ENCODE measurements at places on chromosomes 6 and 20. TPM values are rescaled to one million over a fixed set of nuclear protein-coding genes. Genes with fewer than 3 reads are reported as not detected.

Gene APMAP
- 114 TPM for total RNA-seq

Gene EYA4
- under 0.01 TPM for total RNA-seq

Gene F13A1
- total RNA-seq, result not detected

Gene SCAND1
- total RNA-seq, result 52.3 TPM

Gene SPTLC3
- 0.09 TPM for total RNA-seq

Gene MLN
- total RNA-seq, result not detected

Gene BACH2
- total RNA-seq, result 0.27 TPM

Gene C4A
- total RNA-seq, result 0.99 TPM

Gene CST5
- total RNA-seq, result not detected

Gene VIP
- 1.2 TPM for total RNA-seq

Gene CTAGE9
- not detected for total RNA-seq

Gene REPS1
- 26.2 TPM for total RNA-seq

Gene OPRM1
- not detected for total RNA-seq

Gene PACSIN1
- not detected for total RNA-seq

Gene THBD
- 36.6 TPM for total RNA-seq

Gene TPMT
- total RNA-seq, result 9.4 TPM

Gene SLC4A11
- total RNA-seq, result 4.1 TPM
